CD4-positive, alpha-beta memory T cell (primary cell): ENCODE measurements at places on chromosomes 4 and X.
A peak's percentile ranks its signal among the peaks of the same experiment; 100 is the strongest.

- DNase-seq, result no peak
Observed at GRCh38 chrX:64186974-64187761, 18.3 kb downstream of the AMER1 start.

GRCh38 chrX:28347476-28347875 lies 239.8 kb upstream of the IL1RAPL1 start:
- no peak for DNase-seq

DNA sequence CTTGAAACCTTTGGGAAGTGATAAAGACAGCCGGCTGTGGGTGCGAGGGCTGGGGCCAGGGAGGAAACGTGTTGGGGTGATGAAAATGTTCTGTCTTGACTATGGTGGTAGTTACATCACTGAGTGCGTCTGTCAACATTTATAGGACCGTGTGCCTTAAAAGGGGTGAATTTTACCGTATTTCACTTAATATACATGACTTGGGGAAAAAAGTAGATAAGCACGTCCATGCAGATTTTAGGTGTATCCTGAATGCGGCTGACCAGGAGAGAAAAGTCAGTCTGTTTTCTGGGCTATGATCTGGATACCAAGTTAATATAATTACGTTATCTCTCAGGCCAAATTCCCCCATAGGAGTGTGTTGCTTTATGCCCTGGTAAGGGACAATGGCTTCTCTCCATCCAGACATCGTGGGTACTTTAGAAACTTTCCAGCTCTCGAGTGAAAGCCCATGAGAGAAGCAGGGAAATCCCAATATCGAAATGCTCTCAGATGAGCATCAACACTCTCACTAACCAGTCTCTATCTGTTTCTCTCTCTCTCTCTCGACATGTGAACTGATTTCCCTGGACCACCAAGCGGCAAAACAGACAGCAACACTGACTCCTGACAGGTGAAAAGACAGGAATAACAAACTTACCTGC lies 71.5 kb downstream of the IRF2 start:
- no peak for DNase-seq

DNA sequence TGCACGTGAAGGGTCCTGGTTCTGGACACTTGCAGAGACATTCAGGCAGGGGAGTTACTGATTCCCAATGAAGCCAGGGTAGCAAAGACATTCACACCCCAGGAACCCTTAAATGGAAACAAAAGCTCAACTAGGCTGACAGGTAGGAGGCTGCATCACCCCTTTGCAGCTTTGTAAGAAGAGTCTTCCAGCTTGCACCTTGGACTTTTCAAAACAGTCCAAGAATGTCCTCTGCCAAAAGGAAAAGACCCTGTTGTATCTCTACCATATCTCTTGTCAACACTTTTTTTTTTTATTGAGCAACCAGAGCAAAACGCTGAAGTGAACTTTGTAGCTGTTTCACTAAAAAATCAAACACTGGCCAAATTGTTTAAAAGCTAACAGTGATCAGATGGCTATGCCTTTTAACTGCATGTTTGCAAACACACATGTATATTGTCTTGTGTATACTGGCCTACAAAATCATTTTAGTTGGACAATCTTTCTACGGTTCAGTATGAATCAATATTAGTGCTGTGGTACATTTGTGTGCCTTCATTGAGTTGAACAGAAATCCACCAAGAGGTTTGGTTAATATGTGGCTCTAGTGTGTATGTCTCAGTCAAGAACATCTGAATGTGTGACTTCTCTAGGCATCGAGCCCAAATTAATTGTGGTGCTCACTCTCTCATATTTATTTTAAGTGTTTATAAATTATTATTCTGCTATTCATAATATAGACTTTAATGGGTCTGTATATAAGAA lies 18.5 kb upstream of the WWC2 start:
- DNase-seq, result no peak

DNA sequence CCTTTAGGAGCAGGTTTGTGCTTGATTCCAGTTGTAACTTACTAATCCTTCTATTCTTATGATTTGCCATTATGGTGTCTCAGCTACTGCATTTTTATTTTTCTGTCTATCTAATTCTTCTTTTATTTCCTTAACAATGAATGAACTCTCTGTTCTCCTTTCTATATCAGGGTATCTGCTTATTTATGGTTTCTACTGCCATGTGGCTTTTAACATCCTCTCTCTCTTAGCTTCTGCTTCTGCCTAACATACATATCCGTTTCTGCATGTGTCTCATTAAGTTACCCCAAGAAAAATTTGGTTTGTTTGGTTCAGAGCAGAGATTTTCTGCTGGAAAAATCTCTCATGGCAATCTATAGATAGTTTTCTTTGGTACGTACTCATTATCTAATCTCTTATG lies 614.4 kb downstream of the RPA4 start:
- DNase-seq, result no peak

DNA sequence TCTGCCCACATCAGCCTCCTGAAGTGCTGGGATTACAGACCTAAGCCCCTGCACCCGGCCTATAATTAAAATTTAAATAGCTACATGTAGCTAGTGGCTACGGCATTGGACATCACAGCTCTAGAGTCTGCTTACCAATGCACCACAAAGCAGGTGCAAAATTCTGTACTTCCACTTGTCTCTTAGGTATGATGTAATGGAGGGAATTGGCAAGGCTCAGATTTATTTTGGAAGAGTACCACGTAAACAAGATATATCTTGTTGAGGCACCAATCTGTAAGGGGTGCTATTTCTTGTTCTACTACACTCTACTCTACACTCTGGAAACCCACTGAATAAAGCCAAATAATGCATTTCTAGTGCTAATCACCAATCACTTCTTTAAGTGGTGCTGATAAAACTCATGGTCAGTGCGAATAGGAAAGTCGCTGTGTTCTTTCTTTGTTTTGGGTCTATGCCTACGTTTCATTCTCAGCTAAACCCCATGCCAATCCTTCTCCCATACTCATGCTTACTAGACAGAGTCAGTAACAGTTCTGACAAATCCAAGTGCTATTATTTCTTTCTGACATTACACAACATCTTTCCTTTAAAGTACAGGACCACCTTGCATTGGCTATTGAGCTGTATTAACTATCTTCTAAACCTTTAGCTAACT lies 92.3 kb downstream of the GC start:
- no peak for DNase-seq

- no peak for DNase-seq
Observed at GRCh38 chr4:80156410-80156809, 40.9 kb upstream of the PRDM8 start.

GRCh38 chrX:120290107-120290506 lies 21.2 kb downstream of the TMEM255A start:
- no peak for DNase-seq

DNA sequence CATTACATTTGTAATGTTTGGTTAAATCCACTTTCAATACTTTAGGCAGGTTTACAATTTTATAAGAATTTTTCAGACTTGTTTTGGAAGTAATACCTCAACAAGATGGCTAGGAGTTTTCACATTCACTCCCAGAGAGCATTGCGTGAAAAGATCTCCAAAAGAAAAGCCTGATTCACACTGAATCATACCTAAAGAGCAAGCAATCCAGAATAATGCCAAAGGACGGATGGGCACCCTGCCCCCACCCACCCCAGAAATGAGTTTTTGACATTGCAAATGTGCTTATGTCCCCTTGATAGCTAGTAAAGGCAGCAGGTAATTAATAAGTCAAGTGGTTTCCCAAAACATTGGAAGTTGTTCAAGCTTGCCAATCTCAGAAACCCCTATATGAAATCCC lies 557.7 kb upstream of the TENM3 start:
- DNase-seq, result no peak

DNA sequence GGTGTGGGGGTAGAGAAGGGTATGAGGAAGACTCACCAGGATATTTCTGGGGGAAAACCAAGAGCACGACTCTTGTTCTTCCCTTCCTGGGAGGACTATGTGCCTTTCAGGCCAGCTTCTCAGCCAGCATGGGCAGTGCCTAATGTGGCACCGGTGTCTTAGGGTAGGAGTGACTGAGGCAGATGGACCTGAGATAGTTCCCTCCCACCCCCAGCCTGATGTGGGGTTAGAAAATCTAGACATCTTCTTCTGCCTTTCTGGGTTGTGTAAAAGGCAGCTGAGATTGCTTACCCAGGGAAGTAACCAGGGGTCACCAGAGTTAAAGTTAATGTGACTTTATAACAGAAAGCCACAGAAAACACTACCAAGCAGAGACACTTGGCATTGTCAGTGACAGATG lies 127.3 kb downstream of the TMA16 start:
- no peak for DNase-seq

DNA sequence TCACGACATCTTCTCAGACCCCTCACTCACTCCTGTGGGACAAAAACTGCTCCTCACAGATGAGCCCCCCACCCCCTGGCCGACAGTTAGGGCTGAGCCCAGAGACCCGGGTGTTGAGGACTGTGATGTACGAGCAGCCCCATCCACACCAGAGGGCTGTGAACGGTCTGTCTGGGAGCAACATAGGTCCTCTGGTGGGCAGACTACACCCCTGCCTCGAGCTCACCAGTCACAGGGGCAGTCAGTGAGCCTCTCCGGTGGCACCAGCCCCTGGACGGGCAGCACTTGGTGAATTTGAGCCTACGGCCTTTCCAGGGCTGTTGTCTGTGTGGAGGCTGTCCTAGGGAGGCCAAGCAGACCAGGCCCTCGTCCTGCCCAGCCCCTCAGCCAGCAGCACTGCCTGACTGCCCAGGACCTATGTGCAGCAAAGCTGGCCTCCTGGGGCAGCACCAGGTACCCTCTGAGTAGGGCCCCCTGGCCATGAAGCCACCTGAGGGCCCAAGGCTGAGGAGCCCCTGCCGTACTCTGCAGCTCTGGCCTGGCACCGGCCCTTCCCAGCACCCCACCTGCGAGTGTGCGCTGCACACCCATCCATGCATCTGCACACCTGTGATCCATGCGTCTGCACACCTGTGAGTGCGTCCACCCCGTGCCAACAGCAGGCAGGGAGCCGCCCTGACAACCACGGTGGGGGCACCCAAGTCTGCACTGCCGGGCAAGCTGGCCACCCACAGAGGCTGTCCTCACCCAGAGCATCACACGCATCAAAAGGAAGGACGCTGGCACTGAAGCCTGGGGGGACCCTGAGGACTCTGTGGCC lies 111.6 kb upstream of the NKX1-1 start:
- DNase-seq, result no peak

DNA sequence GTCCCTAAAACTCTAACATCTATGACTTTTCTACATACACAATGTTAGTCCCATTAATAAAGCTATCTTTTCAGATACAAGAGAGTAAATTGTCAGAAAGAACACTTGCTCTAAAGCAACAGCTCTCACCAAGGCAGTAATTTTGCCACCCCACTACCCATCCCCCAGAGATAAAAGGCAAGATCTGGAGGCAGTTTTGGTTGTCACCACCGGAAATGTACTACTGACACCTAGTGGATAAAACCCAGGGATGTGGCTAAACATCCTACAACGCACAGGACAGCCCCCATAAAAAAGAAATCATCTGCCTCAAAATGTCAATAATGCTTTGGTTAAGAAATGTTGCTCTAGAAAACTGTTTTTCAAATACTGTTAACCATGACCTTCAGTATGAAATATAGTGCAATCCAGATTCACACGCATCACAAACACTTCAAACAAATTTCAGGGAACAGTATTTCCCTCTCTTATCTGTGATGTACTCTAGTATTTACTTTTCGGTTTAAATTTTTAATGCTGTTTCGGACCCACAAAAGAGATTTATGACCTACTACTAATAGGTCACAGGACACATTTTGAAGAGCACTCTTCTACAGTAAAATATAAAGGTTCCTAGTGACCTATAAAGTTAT lies 5.1 kb downstream of the FBXL5 start:
- peak; percentile 74 for DNase-seq

DNA sequence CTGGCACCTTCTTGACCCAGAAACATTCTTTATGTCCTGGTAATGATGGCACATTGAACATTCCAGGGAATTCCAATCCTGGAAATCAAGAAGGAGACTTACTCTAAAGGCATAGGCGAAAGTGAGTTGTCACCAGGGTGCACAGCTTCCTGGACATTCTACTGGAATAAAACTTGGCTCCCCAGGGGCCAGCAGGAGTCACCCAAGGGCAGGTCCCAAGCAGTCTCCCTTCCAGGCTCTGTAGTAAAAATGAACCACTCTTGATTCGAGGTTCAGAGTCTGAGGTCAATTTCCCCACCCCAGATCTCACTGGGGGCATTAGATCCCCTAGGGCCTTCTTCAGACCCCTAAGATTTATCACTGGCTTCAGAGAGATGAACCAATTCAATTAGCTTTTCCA lies 338.7 kb upstream of the GATB start:
- no peak for DNase-seq

DNA sequence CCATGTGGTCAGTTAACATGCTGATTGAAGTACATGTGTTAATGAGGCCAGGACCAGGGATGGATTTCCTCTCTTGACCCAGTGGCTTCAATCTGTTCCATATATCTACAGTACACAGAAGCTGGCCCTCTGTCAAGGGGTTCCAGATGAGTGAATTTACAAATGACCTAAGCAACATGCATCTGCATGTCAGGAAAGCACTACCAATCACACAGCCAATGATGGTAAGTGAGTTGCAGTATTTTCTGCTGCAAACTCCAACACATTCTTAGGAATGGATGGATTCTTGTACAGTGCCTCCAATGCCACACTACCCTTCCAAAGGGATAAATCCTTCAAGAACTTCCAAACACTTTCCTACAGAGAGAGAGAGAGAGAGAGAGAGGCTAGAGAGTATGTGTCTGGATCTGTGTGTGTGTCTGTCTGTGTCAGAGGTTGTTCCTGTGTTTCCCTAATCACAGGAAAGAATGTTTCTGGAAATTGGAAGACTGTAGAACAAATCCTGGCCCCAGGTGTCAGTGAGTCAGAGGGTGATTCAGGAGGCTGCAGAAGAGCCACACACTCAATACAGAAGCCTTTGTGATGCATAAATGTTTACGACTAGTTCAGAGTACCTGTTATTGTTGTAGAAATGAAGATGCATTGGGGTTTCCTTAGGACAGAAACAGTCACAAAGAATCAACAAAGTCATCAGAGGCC lies 107.5 kb downstream of the GUCY2F start:
- DNase-seq, result no peak

GRCh38 chr4:77996076-77996475 lies 61.0 kb upstream of the FRAS1 start:
- no peak for DNase-seq

GRCh38 chrX:139784807-139785206 lies 76.8 kb upstream of the MCF2 start:
- no peak for DNase-seq

- no peak for DNase-seq
Observed at GRCh38 chrX:70046978-70047377, 2.8 kb downstream of the AWAT2 start.

DNA sequence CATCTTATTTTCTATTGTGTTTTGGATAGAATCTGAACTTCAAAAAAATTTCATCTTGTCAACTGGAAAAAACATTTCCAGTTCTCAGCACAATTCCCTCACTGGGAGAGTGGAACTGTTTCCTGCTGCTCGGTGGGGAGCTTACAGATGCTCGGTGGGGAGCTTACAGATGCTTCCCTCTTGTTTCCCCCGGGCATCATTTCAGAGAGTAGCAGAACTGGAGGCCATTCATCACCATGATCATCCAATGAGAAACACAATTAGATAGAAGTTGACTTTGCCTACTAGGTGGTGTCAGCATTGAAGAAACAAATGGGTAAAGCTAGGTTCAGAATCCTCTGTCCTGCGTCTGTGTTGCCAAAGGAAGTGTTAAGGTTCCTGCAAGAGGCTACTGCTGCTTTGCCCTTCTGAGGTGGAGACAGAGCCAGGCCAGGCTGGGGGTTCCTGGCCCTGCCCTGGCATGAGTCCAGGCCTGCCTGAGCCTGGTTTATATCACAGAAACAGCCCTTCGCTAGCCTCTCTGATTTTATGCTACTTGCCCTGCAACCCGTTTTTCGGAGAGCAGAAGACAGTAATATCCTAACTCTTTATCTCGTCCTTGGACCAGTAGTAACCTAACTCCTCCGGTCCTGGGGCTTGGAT lies 70.6 kb downstream of the TAPT1 start:
- no peak for DNase-seq
